Smooth muscle cell of the pulmonary artery (primary cell): ENCODE measurements at places on chromosomes 6 and 20. TPM values are rescaled to one million over a fixed set of nuclear protein-coding genes. Genes with fewer than 3 reads are reported as not detected.

CST9L gene
- not detected in 2 replicates for total RNA-seq

CDSN gene
- not detected in 2 replicates for total RNA-seq

CFAP61 gene
- not detected in 2 replicates for total RNA-seq

SIRPB2 gene
- total RNA-seq = 0.33 TPM in 1 of 2 replicates, not detected in the other

RBM38 gene
- total RNA-seq = 4.8 and 18.1 TPM in 2 replicates

IPCEF1 gene
- 0.07 TPM in 1 of 2 replicates, not detected in the other for total RNA-seq

PAX1 gene
- total RNA-seq = not detected in 2 replicates

PHF10 gene
- 27.0 and 29.3 TPM in 2 replicates for total RNA-seq

FHL5 gene
- total RNA-seq = not detected in 2 replicates

LGSN gene
- total RNA-seq = 0.07 TPM in 1 of 2 replicates, not detected in the other

AIF1 gene
- not detected in 2 replicates for total RNA-seq

BTN1A1 gene
- not detected in 2 replicates for total RNA-seq

VNN1 gene
- 0.20 TPM in 1 of 2 replicates, not detected in the other for total RNA-seq

THBS2 gene
- total RNA-seq = 2,099 and 2,982 TPM in 2 replicates

RBBP8NL gene
- total RNA-seq = not detected in 2 replicates

ULBP3 gene
- 5.1 and 12.5 TPM in 2 replicates for total RNA-seq

CYP24A1 gene
- total RNA-seq = 0.20 and 0.26 TPM in 2 replicates

ELOVL4 gene
- total RNA-seq = 5.4 and 7.0 TPM in 2 replicates

NKAPL gene
- total RNA-seq = 0.96 and 1.7 TPM in 2 replicates

OR2H1 gene
- total RNA-seq = not detected in 2 replicates

CTAGE9 gene
- total RNA-seq = not detected in 2 replicates

DNMT3B gene
- 1.7 and 2.2 TPM in 2 replicates for total RNA-seq

RNF217 gene
- total RNA-seq = 28.0 and 46.2 TPM in 2 replicates

TTK gene
- 2.5 and 7.7 TPM in 2 replicates for total RNA-seq

PRR18 gene
- total RNA-seq = not detected in 2 replicates
